KBM-7 (cell line): ENCODE measurements at places on chromosomes 2 and 18.
A peak's percentile ranks its signal among the peaks of the same experiment; 100 is the strongest.

GRCh38 chr2:198478361-198478760 lies 674.0 kb downstream of the PLCL1 start:
- DNase-seq: no peak

DNA sequence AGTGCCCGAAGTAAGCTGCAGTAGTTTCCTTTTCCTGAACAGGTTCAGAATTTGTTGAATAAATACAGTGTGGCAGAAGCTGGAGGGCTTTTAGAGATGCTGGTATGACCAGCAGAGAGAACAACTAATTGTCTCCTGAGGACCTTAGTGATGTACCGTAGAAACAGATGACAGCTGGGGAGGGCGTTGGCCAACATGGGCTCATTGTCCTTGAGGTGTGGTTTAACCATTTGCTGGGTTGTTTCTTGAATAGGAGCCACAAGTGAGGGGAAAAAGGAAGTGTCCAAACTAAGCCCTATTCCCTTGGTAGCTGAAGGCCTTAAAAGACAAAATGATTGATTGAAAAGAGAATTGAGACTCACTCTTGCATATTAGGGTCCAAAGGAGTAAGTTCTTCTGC lies 11.7 kb upstream of the FAM228A start:
- DNase-seq: peak; percentile 47

DNA sequence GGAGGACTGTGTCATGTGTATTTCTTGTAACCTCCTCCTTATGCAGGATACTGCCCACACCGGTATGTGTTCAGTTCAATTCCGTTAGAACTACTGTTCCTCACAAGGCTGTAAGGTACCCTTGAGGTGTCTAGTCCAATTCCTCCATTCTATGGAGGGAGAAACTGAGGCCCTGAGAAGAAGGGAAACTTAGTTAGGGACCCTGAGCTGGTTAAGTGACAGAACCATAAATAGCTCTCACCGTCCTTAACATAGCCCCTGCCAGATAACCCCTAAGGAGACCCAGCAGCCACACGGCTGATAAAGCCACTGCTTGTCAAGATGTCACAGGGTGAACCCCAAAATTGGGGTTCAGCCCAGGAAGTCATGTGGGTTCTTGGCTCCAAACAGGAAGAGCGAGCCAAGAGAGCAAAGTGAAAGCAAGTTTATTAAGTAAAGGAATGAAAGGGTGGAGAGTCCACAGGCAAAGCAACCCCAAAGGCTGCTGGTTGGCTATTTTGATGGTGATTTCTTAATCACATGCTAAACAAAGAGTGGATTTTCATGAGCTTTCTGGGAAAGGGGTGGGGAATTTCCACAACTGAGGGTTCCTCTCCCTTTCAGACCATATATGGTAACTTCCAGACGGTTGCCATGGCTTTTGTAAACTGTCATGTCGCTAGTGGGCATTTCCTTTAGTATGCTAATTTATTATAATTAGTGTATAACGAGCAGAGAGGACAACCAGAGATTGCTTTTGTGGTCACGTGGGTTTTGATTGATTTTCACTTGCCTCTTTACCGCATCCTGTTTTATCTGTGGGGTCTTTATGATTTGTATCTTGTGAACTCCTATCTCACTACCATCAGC lies 83.4 kb upstream of the RTN4 start:
- DNase-seq: peak; percentile 40

GRCh38 chr2:43326101-43326825 lies 99.9 kb upstream of the ZFP36L2 start:
- peak; percentile 19 for DNase-seq

DNA sequence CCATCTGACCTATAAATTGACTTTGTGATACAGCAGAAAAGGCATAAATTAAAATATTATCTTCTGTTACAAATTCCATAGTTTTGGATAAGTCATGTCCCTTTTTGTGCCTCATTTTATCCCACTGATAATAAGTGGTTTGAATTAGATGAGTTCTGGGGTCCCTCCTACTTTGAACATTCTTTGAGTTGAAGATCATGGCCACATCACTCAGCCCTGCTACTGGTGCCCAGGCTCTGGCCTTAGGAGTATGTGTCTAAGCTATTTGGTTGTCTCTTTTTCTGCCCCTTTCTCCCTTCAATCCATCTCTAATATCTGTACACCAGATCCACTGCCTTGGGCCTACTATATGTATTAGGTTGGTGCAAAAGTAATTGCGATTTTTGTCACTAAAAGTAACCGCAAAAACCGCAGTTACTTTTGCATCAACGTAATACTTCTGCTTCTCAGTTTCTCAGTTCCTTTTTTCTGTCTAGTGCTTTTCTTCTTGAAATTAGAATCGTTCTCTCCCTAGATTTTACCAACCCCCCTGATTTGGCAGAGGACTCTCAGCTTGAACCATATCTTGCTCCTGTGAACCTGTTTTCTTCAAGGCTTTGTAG lies 362.5 kb upstream of the TNP1 start:
- peak; percentile 91 for DNase-seq

GRCh38 chr2:105845976-105846375 lies 101.3 kb downstream of the NCK2 start:
- DNase-seq: no peak

GRCh38 chr2:195535911-195536522 lies 121.0 kb upstream of the SLC39A10 start:
- peak; percentile 88 for DNase-seq

DNA sequence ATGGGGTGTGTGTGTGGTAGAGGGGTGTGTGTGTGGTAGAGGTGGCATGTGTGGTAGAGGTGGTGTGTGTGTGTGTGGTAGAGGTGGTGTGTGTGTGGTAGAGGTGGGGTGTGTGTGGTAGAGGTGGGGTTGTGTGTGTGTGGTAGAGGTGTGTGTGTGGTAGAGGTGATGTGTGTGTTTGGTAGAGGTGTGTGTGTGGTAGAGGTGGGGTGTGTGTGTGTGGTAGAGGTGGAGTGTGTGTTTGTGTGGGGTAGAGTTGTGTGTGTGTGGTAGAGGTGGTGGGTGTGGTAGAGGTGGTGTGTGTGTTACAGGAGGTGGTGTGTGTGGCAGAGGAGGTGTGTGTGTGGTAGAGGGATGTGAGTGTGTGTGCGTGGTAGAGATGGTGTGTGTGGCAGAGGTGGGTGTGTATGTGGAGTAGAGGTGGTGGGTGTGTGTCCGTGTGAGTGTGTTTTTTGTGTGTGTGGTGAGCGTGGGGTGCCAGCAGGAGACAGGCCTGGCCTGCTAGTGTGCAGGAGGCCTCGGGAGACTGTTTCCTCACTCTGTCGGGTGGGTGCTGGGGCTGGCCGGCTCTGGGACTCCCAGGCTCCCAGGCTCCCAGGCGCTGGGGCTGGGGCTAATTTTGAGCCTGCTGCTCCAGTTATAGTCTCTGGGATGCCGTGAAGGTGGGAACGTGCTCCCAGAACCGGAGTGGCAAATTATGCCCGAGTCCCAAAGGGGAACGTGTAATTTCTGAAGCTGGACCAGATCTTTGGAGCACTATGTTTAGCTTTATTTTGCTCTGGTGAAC lies 165.2 kb downstream of the DYSF start:
- no peak for DNase-seq

GRCh38 chr2:140440815-140441214 lies 1660.6 kb upstream of the NXPH2 start:
- DNase-seq: no peak

- no peak for DNase-seq
Observed at GRCh38 chr2:217250013-217250524, 390.2 kb upstream of the TNP1 start.

DNA sequence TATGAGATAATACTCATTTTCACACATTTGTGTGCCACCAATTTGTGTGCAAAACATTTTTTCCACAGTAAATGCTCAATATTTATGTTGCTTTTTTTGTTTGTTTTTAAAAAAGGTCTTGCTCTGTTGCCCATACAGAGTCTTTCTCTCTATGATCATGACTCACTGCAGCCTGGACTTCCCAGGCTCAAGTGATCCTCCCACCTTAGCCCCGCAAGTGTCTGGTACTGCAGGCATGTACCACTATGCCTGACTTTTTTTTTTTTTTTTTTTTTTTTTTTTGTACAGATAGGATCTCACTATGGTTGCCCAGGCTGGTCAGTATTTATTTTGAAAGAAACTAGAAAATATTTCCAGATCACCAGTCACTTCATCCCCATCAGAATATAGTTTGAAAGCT lies 297.8 kb upstream of the GYPC start:
- DNase-seq: no peak

- no peak for DNase-seq
Observed at GRCh38 chr18:48845174-48845573, 105.6 kb downstream of the SMAD7 start.

DNA sequence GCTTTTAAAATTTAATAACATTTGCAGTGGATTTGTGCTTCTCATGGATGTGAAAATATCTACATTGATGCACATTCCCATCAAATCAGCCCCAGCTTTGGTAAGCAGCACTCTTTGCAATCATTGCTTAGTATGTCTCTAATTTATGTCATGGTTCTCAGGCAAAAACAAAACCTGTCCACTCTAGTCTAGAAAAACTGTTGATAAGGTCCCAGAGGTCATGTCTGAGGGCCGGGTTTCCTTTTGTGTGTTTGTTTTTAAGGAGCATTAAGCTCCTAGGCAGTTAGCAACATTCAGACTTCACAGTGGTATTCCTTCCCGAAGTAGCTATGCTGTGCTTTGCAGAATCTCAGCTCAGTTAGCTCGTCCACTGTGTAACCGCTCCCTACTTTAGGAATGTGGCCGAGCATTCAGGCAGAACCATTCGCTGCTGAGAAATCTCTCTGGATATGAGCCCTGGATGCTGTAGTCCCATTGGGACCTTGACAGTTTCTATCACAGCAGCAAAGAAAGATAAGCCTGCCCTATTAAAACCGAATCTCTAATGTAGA lies 4.0 kb downstream of the DIPK1C start:
- no peak for DNase-seq

DNA sequence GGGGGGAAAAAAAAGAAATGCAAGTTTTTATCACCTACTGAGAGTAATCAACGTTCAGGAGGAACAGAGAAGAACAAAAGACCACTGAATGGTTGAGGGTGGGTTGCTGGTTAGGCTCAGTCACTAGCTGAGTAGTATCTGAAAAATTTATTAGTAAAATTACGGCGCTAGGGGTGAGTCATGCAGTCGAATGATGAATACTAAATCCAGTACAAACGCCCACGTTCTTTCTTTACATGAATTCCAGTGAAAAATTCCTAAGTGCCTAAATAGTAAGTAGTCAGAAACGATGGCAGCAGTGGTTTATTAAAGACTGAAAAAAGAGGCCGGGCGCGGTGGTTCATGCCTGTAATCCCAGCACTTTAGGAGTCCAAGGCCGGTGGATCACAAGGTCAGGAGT lies 52.0 kb downstream of the TEKT4 start:
- DNase-seq: no peak

- DNase-seq: no peak
Observed at GRCh38 chr2:161036926-161037325, 123.3 kb upstream of the TANK start.

DNA sequence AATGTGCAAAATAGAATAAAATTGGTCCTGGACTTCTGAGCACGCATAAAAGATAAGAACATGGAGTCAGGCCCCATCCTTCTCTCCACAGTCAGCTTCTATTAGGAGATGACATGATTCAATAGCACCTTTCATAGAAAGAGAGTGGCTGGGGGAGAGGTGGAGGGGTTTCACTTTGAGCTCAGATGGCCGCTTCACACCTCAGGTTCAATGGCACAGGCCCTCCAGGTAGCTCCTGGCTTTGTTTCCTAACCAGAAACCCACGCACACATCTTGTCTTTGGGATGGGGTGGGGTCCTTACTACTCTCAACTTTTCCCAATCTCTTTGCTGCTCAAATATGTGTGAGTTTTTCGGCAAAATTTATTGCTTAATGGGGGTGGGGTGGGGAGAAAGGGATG lies 332.3 kb downstream of the CLIP4 start:
- DNase-seq: no peak

DNA sequence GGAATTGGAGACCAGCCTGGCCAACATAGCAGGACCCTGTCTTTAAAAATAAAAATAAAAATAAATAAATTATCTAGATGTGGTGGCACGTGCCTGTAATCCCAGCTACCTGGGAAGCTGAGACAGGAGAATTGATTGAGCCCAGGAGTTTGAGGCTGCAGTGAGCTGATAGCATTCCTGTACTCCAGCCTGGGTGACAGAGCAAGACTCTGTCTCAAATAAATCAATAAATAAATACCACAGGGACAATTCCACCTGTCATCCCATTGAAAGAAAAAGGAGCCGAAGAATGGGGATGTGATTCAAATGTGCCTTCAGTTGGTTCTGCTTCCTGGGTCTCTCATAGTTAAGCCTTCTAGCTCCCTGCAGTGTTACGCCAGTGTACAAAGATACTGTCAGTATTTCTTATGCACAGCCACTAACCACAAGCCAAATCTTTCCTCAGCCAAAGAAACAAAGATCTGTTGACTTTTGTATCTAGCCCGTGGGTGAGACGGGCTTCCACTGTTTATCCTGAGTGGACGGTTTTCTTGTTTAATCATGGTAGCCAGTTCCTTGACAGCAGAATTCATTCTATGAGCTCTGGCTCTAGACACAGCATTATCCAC lies 12.6 kb downstream of the LGALSL start:
- DNase-seq: no peak

DNA sequence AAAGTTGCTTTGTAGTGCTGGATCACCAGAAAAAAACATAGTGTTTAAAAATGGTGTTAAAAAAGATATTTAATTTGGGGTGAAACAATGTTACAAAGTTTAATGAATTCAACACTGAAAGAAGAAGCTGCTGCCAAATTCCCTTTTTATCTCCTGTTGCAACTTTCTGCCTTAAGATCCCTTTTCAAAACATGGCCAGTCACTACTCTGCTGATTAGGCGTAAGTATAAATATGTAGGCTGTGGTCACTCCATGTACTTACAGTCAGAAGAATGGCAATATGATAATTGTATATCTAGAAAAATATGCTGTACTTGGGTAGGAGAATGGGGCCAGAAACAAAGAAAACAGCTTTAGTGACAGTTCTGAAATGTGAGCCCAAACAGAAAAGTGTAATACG lies 123.5 kb upstream of the ZBTB14 start:
- DNase-seq: no peak

GRCh38 chr18:44938720-44939665 lies 258.3 kb downstream of the SETBP1 start:
- no peak for DNase-seq
